ENCODE measurements at places on chromosomes 6 and 20.

- DNase-seq, result peak; percentile 36
Observed at GRCh38 chr6:123925350-123925749, 121.7 kb downstream of the NKAIN2 start.

GRCh38 chr20:63553251-63553932 is 567 bp upstream of the FNDC11 start:
- DNase-seq, result peak; percentile 91

DNA sequence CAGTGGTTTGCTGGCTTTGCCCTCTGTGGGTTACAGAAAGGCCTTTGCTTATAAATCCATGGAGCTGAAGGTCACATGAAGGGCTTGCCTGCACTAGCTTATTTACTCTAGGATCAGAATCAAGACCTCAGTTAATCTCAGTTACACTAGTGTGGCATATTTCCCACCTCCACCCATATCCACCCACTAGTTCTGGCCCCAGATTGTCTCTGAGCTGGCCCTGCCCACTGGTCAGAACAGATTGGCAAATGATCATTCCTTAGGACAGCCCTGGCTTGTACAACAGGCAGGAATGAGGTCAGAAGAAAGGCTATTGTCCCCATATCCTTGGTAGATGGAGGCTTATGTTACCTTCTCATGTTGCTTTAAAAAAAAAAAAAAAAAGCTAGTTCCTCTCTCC is 33.3 kb upstream of the SASH1 start:
- DNase-seq, result no peak

DNA sequence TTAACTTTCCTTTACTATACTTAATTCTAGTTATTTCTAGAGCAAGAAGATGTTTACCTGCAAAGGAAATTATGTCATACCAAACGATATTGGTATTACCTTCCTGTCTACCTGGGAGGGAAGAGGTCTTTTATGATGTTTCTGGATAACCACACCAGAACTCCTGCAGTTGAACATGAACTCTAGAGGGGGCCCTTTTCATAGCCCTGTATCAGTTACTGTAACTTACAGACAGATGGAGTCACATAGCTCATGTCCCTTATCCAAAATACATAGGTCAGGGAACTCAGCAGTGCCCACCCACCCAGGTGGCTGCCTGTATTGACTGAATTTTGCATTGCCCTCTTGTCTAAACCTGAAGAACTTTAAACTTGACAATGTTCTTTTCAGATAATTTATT is 35.1 kb upstream of the MYL9 start:
- no peak for DNase-seq

- DNase-seq, result no peak
Observed at GRCh38 chr20:41336711-41337492, 3.7 kb upstream of the LPIN3 start.

GRCh38 chr6:107538856-107539387 is 49.0 kb downstream of the SOBP start:
- DNase-seq, result peak; percentile 33

DNA sequence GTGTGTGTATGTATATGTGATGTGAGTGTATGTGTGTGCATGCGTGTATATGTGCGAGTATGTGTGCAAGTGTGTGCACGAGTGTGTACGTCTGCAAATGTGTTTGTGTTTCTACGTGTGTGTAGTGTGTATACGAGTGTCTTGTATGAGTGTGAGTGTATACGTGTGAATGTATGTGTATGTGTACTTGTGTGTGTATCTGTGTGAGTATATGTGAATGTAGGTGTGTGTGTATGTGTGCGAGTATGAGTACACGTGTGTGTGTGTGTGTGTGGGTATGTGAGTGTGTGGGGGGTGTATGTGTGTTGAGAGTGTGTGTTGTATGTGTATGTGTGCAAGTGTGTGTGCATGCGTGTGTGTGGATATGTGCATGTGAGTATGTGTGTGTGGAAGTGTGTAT is 602.0 kb upstream of the CDH4 start:
- no peak for DNase-seq

- DNase-seq, result no peak
Observed at GRCh38 chr6:56961151-56961550, 6.2 kb downstream of the BEND6 start.

DNA sequence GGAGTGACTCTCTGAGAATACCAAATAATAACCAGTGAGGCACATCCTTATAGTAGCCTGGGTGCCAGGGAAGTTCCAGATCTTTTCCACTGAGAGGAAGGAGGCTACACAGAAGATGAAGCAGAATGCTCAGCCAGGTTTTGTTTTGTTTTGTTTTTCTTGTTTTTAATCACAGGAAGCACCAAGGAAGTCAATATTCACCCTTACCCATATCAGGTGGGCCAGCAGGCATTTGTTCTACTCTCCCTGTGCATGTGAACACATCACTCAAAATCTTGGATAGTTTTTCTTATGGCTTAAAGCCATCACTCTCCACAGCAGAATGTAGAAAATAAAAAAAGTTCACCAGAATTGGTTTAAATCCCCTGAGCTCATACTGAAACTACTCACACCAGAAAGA is 10.5 kb downstream of the SLC17A1 start:
- DNase-seq, result no peak
